Chondrocyte (in vitro differentiated cells): ENCODE measurements at places on chromosomes 1 and 21. TPM values are rescaled to one million over a fixed set of nuclear protein-coding genes. Genes with fewer than 3 reads are reported as not detected.

The PCSK9 gene
- total RNA-seq = 0.41 to 0.60 TPM (median 0.53 TPM) in 3 replicates

- no peak for DNase-seq
- H3K27ac ChIP-seq = no peak overlapping the region
- H3K4me1 ChIP-seq = peaks cover 12% of the 10 kb centered on the region
These were observed 141.7 kb upstream of the SOD1 start for GRCh38 chr21:31517664-31518414.

DNA sequence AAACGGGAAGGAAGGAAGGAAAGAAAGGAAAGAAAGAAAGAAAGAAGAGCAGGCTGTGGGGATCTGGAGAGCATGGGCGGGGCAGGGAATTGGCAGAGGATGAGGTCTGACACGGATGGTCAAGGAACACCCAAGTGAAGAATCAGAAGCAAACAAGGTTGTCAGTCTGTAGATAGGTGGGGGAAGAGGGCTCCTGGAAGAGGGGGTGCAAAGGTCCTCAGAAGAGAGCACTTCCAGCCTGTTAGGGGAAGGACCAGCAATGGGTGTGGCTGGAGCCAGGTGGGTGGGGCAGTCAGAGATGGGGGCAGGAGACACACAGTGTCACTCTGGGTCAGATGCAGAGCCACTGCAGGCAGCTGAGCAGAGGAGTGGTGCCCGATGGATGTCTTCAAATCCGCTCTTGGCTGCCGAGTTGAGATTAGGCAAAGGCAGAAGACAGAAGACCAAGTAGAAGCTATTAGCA, 11.0 kb upstream of the PLA2G2C start:
- H3K4me3 ChIP-seq = no peak overlapping the region
- no peak for DNase-seq
- H3K27ac ChIP-seq = no peak overlapping the region
- H3K4me1 ChIP-seq = no peaks in the 10 kb centered on the region

- H3K27me3 ChIP-seq = no peaks in the 10 kb centered on the region
- H3K27ac ChIP-seq = no peak overlapping the region
- H3K36me3 ChIP-seq = peaks cover 4% of the 10 kb centered on the region
- DNase-seq = no peak
- H3K4me1 ChIP-seq = no peaks in the 10 kb centered on the region
These were observed 921.9 kb downstream of the ADGRL2 start for GRCh38 chr1:82722608-82723007.

- H3K4me3 ChIP-seq = peak within 1 kb of the TSS; percentile 26
- H3K27me3 ChIP-seq = peaks cover 27% of the 10 kb centered on the region
- no peaks in the 10 kb centered on the region for H3K36me3 ChIP-seq
- H3K4me1 ChIP-seq = peaks cover 6% of the 10 kb centered on the region
These were observed at the start of gene GOLT1A for GRCh38 chr1:204213668-204214662. TSS of gene GOLT1A (minus strand) at chr1:204213988. CDS start at chr1:204213906, 82 bp downstream.

- H3K4me3 ChIP-seq = no peak overlapping the region
- no peak for DNase-seq
- no peaks in the 10 kb centered on the region for H3K4me1 ChIP-seq
- no peak overlapping the region for H3K27ac ChIP-seq
- H3K27me3 ChIP-seq = no peaks in the 10 kb centered on the region
These were observed 19.9 kb upstream of the NRIP1 start for GRCh38 chr21:15084668-15085067.

DNA sequence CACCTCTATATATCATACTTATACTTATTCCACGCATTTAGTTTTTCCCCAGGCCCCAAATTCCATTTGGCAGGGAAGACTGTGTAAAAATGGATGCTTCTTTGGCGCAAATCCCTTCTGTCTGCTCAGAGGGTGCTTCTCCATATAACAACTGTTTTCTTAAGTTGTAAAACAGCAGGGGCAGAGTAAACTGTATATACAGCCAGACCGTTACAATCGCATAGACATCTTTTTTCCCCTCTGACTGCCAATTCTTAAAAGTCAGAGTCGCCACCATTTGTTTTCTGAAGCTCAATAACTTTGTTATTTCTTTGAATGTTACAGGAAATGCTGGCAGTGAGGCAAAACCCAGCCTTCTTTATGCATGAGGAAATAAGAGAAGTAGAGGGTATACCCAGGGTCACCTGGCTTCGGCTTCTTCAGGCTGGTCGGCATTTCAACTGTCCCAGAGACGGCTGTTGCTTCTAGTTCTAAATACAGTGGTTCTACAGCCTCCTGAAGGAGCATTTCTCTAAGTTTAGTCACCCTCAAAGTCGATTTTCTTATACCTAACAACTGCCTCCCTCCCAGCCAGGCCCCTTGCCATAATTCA, 188.4 kb downstream of the CLIC6 start:
- peaks cover 47% of the 10 kb centered on the region for H3K4me1 ChIP-seq
- peak overlapping the region; percentile 49 for H3K27ac ChIP-seq
- no peak for DNase-seq
- peaks cover 55% of the 10 kb centered on the region for H3K36me3 ChIP-seq
- no peaks in the 10 kb centered on the region for H3K27me3 ChIP-seq
- no peak overlapping the region for H3K4me3 ChIP-seq

- DNase-seq = no peak
- H3K4me3 ChIP-seq = no peak overlapping the region
- no peak overlapping the region for H3K27ac ChIP-seq
- no peaks in the 10 kb centered on the region for H3K4me1 ChIP-seq
These were observed 216.9 kb downstream of the NUF2 start for GRCh38 chr1:163538667-163539066.

- H3K27me3 ChIP-seq = peaks cover 19% of the 10 kb centered on the region
- no peak overlapping the region for H3K4me3 ChIP-seq
- DNase-seq = no peak
- no peaks in the 10 kb centered on the region for H3K36me3 ChIP-seq
These were observed 94.4 kb downstream of the MIS18A start for GRCh38 chr21:32184485-32184884.

DNA sequence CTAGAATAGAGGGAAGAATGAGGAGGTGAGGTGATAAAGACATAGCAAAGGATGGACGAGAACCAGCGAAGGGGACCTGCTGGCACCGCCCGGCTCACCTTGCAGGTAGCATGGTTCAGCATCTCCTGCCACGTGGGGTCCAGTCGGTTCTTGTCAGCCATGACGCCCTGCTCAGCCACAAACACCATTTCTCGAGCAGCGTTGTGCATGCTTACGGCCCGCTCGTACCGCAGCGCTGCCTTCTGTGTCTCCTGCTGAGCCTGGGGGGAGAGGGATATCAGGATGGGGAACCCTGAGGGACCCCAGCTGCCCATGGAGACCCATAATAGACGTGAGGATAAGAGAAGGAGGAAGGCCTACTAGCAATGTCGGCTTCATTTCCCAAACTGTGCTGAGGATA, 11.4 kb downstream of the SH3BP5L start:
- no peak for DNase-seq
- H3K4me1 ChIP-seq = peaks cover 4% of the 10 kb centered on the region
- H3K27ac ChIP-seq = no peak overlapping the region
- H3K36me3 ChIP-seq = peaks cover 40% of the 10 kb centered on the region
- no peak overlapping the region for H3K4me3 ChIP-seq

DNA sequence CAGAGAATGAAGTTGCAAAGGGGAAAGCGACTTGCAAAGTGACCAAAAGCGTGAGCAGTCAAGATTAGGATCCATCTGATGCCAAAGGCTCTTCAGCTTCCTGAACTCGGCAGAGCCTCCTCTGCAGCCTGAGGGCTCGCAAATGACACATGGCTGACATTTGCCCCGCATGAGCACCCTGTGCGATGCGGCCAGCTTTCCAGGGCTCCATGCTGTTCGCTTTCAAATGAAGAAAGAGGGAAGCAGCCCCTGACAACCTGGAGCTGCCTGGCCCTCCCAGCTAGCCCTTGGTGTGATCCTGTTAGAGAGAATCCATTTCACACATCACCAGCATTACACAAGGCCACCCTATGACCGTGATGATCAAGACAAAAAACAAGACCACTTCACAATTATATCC, 20.2 kb upstream of the FAM131C start:
- peaks cover 4% of the 10 kb centered on the region for H3K4me1 ChIP-seq
- H3K36me3 ChIP-seq = no peaks in the 10 kb centered on the region
- peak; percentile 36 for DNase-seq
- H3K4me3 ChIP-seq = no peak overlapping the region
- H3K27ac ChIP-seq = no peak overlapping the region

DNA sequence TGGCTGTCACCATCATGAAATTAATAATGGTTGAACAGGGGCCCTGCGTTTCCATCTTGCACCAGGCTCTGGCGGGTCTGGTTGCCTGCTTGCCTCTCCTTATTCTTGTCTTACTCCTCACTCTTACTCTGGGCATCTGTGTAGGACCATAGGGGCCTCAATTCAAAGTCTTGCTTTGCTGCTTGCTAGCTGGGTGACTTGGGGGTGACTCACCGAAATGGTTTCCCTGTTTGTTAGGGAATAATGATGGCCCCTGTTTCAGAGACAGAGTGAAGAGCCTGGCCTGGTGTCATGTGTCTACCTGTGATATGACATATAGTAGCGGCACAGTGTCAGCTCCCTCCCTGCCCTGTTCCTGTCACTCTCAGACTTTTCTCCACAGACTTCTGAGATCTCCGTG, 24.6 kb downstream of the KCNC4 start:
- peaks cover 9% of the 10 kb centered on the region for H3K4me1 ChIP-seq
- H3K4me3 ChIP-seq = no peak overlapping the region
- peaks cover 3% of the 10 kb centered on the region for H3K36me3 ChIP-seq
- H3K27me3 ChIP-seq = peaks cover 3% of the 10 kb centered on the region
- H3K27ac ChIP-seq = no peak overlapping the region

GRCh38 chr21:33067457-33067856, 2.5 kb upstream of the OLIG1 start:
- H3K36me3 ChIP-seq = peaks cover 3% of the 10 kb centered on the region
- no peak overlapping the region for H3K27ac ChIP-seq
- H3K4me3 ChIP-seq = no peak overlapping the region
- H3K27me3 ChIP-seq = peaks cover 80% of the 10 kb centered on the region

GRCh38 chr1:86289161-86289560, 107.0 kb downstream of the ODF2L start:
- peaks cover 4% of the 10 kb centered on the region for H3K27me3 ChIP-seq
- DNase-seq = no peak
- peaks cover 5% of the 10 kb centered on the region for H3K36me3 ChIP-seq
- no peaks in the 10 kb centered on the region for H3K4me1 ChIP-seq
- H3K27ac ChIP-seq = no peak overlapping the region

GRCh38 chr1:63350320-63350719, 17.1 kb upstream of the ALG6 start:
- H3K27me3 ChIP-seq = peaks cover 40% of the 10 kb centered on the region
- no peak overlapping the region for H3K27ac ChIP-seq
- H3K4me1 ChIP-seq = no peaks in the 10 kb centered on the region

DNA sequence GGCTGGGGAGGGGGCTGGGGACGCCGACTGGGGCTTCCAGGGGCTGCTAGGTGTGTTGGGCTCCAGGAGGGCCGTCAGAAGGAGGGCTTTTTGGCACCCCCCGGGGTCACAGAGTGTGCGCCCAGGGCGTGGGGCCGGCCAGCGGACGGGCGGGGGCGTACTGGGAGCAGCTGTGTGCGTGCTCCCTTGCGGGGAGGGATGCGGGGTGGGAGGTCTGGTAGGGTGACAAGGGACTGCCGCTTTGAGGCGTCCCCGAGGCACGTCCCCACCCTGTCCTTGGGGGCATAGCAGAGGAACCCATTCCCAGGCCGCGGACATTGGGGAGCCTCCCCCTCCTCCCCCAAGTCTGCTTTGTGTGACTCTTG, 1.1 kb downstream of the FOXO6 start:
- H3K4me3 ChIP-seq = peak overlapping the region; percentile 48
- H3K4me1 ChIP-seq = peaks cover 57% of the 10 kb centered on the region
- no peaks in the 10 kb centered on the region for H3K27me3 ChIP-seq
- peak; percentile 68 for DNase-seq

- H3K27ac ChIP-seq = no peak overlapping the region
- DNase-seq = no peak
- peaks cover 44% of the 10 kb centered on the region for H3K27me3 ChIP-seq
- no peak overlapping the region for H3K4me3 ChIP-seq
- H3K36me3 ChIP-seq = no peaks in the 10 kb centered on the region
These were observed 52.7 kb upstream of the TSHB start for GRCh38 chr1:114976891-114977290.

The TNFRSF18 gene
- total RNA-seq = not detected in 3 replicates

GRCh38 chr1:47436304-47436978, 1.4 kb upstream of the FOXD2 start:
- H3K27me3 ChIP-seq = peaks cover 12% of the 10 kb centered on the region
- H3K4me3 ChIP-seq = peak overlapping the region; percentile 86
- peak overlapping the region; percentile 81 for H3K27ac ChIP-seq
- peaks cover 54% of the 10 kb centered on the region for H3K4me1 ChIP-seq
